ENCODE measurements at places on chromosomes 6 and 20. TPM values are rescaled to one million over a fixed set of nuclear protein-coding genes. Genes with fewer than 3 reads are reported as not detected.

DNA sequence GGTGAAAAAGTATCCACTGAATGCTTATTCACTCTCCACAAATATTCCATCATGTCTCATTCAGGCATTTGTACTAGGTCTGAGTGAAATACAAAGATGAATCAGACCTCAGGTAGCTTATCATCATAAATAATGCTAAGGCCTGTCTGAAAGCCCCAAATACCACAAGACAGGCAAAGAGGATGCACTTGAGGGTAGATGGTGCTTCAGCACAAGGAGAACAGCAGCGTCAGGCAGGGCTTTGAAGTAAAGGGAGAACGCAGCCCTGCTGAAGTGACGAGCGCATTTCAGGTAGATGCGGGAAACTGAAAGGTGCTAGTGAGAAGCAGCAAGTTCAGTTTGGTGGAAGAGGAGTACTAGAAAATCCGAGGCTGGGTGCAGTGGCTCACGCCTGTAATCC, 38.7 kb downstream of the MAP3K5 start:
- no peak for DNase-seq

DOK5 gene
- total RNA-seq = 1.3 TPM

DNA sequence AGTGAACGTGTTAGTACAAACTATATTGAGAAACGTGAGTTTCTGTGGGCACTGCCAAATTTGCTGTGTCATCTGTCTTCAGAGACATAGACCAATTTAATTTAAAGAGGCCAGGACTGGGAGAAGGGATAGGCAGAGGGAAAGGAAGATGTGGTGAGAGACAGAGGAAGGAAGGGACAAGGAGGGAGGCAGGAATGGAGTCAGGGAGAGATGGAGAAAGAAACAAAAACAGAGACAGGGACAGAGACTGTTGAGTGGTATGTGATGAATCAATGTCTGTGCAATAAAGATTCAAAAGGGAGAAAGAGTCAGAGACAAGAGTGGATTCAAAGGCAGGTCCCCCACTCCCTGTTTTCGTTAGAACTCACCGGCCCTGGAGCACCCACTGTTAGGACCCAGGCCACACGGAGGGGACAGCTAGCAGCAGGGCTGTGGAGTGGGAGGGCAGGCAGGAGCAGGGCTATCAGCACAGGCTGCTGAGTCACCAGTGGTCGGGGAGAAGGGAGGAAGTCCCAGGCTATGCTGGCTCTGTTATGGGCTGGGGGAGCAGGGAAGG, 51.6 kb upstream of the CHD6 start:
- no peak for DNase-seq

ITCH gene
- total RNA-seq = 59.3 TPM

GRCh38 chr6:118775381-118775780, 118.6 kb upstream of the ASF1A start:
- no peak for DNase-seq

TRPC4AP gene
- 55.2 TPM for total RNA-seq

DNA sequence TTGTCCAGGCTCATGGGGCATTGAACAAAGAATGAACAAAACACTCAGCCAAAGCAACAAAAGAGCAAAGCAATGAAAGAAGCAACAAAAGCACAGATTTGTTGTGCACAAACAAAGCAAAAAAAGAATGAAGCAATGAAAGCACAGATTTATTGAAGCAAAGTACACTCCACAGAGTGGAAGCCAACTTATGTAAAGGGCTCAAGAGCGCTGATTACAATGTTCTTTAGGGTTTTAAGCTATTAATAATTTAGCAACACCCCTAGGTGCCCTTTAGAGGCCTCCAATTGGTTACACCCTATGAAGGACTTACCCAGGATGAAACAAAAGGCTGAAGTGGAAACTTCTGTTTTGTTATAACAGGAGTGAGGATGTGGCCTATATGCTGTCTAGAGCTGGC, 179.2 kb upstream of the PROKR2 start:
- DNase-seq = no peak

DNA sequence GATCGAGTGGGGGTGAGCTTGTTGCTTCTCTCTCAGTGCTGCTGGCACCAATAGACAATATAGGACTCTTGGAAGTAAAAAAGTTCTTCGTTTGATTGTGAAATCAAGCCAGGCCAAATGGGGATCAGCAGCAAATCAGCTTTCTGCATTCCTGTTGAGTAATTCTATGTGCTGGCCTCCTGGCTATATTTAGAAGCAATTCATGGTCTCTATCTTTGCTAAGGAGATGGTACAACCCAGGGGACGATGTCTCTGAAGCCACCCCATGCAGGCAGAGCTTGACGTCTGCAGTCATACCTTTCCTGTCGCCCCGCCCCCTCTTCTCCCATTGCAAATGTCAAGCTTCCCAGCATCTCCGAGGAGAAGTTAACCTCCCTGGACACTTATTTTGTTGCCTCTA, 199.1 kb downstream of the SCP2D1 start:
- peak; percentile 81 for DNase-seq

- no peak for DNase-seq
These were observed 57.6 kb downstream of the NOL4L start for GRCh38 chr20:32527447-32528055.
